ENCODE measurements at places on chromosomes 2 and 18.

- ATAC-seq, result no peak
Observed at GRCh38 chr18:68937029-68937599, 139.2 kb downstream of the CCDC102B start.

DNA sequence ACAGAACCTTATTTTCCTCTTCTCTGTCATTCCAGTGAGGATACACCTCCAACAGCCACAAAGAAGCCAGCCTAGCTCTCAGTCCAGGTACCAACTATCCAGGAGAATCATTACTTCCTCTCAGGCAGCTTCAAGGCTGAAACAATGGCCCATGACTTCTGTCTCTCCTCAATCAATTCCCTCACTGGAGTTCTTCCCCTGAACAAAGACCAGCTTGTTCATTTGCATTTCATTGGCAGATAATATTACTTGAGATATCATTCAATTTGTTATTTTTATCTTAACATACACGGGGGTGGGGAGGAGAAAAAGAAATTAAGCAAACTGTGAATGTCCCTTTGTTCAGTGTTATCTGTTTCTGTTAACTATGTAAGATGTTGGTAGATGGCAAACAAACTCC is 44.0 kb downstream of the CCDC141 start:
- ATAC-seq, result no peak

- ATAC-seq, result no peak
Observed at GRCh38 chr2:236348976-236349375, 84.8 kb upstream of the ASB18 start.

DNA sequence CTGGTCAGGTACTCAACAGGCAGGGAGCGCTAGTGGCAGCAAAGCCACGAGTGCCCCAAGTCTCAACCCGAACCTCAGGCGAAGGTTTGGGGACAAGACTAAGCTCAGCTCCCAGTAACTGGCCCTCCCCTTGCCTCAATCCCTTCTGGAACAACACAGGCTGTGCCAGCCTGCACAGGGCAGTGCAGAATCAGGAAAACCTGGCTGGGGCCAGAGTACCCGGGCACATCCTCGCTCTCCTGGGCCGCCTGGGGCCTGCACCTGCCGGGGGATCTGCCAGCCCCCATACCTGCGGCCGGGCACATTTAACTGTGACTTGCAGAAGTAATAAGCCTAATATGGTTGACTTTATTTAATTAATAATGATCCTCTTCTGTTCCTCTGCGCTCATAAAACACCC is 60.6 kb downstream of the GBX2 start:
- ATAC-seq, result no peak

DNA sequence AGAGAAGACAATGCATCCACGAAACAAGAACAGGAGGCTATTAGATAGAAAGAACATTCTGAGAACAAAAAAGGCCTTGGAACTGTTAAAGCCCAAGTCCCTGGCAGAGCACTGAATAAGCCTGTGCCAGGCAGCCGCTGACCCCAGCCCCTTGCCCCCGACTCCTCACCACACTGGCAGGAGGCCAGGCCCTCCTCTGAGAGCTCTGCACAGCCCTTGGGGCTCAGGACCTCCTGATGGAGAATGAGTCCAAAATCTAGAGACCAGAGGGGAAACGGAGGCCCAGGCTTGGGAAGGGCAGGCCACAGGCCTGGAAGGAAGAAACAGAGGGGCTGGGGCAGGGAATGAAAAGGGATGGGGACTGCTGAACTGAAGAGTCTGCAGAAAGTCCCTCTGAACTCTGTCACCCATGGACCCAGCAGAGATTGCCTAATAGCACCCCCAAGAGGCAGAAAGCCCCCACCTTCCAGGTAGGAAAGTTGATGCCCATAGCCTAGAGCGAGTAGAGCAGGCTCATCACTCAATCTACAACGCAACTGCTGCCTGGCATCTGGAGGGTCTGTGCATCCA is 18.3 kb upstream of the TNS1 start:
- ATAC-seq, result no peak

DNA sequence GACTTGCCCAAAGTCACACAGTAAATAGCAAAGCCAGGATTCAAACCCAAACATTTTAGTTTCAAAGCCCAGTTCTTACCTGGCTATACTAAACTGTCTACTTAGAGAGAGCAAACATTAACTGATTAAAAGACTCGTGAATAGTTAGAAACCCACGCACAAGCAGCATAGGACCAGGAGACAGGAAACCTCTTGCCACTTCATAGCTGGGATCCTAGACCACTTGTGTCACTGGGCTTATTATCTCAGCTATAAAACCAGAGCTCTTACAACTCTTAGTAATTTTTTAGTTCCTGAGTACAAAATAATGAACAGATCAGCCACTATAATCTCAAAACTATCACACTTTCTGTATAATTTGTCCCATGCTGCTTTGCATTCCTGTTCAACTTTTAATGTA is 2.4 kb upstream of the AAK1 start:
- ATAC-seq, result no peak

DNA sequence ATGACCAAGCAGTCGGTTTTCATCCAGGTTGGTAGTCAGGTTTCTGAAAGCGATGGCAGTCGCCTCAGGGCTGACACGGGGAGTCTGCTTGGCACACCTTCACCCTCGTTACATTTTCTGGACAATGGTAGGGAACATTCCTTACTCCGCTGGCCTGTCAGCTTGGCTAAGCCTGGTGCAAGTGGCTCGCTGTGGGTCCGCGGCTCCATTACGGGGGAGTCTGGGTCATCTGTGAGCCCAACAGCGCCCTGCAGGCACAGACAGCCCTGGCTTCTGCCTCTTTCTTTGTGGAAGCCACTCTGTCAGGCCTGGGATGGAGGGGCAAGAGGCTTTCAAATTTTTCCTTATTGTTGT is 95.6 kb downstream of the HDAC4 start:
- ATAC-seq, result no peak
